ENCODE measurements at places on chromosomes 11 and 22.

GRCh38 chr11:130167146-130167545 lies 7.6 kb downstream of the ST14 start:
- H3K27me3 ChIP-seq = no peaks in the 10 kb centered on the region
- no peak for DNase-seq
- no peaks in the 10 kb centered on the region for H3K36me3 ChIP-seq
- peaks cover 85% of the 10 kb centered on the region for H3K4me1 ChIP-seq

DNA sequence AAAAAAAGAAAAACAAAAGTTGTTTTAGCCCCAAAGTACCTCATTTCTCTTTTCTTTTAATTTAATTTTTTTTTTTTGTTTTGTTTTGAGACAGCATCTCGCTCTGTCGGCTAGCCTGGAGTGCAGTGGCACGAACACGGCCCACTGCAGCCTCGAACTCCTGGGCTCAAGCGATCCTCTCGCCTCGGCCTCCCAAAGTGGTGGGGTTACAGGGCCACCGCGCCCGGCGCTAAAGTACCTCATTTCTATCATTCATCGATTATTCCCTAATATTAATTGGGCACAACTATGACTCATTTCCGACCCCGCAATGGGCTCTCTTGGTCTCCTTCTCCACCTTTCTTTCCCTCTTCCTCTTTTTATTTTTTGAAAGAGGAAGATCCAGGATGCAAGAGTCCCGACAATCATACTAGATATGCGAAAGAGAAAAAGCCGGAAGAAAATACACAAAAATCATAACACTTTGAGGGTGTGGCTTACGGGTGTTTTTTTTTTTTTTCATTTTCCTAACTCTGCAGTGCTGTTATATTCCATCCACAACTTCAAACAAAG lies 475 bp upstream of the AIP start:
- H3K4me3 ChIP-seq = peak overlapping the region; percentile 93
- peak overlapping the region; percentile 98 for H3K27ac ChIP-seq
- H3K36me3 ChIP-seq = peaks cover 32% of the 10 kb centered on the region
- DNase-seq = no peak
- peaks cover 50% of the 10 kb centered on the region for H3K4me1 ChIP-seq

- no peaks in the 10 kb centered on the region for H3K36me3 ChIP-seq
- peaks cover 46% of the 10 kb centered on the region for H3K27me3 ChIP-seq
- DNase-seq = no peak
- no peak overlapping the region for H3K4me3 ChIP-seq
- H3K27ac ChIP-seq = no peak overlapping the region
- no peaks in the 10 kb centered on the region for H3K4me1 ChIP-seq
Measured at GRCh38 chr11:12692229-12693075, 18.2 kb downstream of the TEAD1 start.

DNA sequence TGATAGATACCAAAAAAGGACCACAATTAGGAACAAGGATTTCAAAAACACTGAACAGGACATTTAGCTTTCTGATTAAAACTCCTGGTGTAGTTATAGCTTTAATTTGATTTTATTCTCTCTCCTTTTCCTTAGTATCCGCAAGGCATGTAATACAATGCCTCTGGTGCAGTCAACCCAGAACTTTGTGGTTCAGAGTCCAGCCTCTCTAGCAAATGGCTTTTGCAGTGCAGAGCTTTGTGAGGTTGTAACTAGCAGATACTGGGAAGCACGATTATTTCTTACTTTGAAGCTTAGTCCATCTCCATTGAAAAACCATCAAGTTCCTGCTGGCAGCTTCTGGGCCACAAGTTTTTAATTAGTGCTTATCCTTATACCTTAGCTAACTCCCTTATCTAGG lies 79.8 kb downstream of the GRIA4 start:
- DNase-seq = no peak
- H3K4me1 ChIP-seq = no peaks in the 10 kb centered on the region
- H3K4me3 ChIP-seq = no peak overlapping the region
- no peaks in the 10 kb centered on the region for H3K27me3 ChIP-seq

- no peaks in the 10 kb centered on the region for H3K36me3 ChIP-seq
- H3K4me3 ChIP-seq = no peak overlapping the region
- no peak for DNase-seq
- H3K27me3 ChIP-seq = no peaks in the 10 kb centered on the region
- no peak overlapping the region for H3K27ac ChIP-seq
Measured at GRCh38 chr11:103696123-103696522, 340.3 kb upstream of the DDI1 start.

DNA sequence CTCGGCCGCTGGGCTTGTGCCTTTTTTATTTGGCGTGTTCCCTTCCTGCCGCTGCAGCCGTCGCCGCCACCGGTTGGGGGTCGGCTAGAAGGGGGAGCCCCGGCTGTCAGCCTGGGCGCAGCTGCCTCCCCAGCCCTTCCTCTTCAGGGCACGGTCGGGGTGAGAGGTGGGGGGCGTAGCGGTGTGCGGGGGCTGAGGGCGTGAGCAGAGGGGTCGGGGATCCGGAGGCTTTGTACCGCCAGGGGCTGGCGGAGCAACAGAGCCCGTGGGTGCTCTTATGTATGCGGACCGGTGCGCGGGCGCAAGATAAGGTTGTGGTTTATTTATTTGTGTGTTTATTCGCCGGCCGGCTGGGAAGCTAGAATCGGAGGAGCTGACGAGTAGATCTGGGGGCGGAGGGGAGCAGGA lies 477 bp downstream of the ZBTB16 start:
- DNase-seq = no peak

- no peaks in the 10 kb centered on the region for H3K4me1 ChIP-seq
- no peaks in the 10 kb centered on the region for H3K27me3 ChIP-seq
- no peak overlapping the region for H3K27ac ChIP-seq
Measured at GRCh38 chr11:76935042-76935441, 74.3 kb downstream of the ACER3 start.
